ENCODE measurements at places on chromosomes 13 and 19.
A peak's percentile ranks its signal among the peaks of the same experiment; 100 is the strongest.

DNA sequence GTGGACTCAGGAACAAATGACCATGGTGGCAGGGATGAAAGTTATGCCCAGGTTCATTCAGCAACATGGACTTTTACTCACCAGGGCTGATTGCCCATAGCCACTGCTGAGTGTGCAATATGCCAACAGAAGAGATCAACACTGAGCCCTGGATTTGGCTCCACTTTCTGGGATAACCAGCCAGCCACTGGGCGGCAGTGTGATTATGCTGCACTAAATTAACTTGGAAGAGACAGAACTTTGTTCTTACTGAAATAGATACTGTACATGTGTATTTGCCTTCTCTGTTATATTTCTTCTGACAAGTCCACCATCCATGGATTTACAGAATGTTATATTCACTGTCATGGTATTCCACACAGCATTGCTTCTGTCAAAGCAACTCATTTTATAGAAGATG, 257.4 kb downstream of the TDRD3 start:
- no peak for DNase-seq

GRCh38 chr19:48967346-48968178, 2.5 kb downstream of the FTL start:
- no peak for DNase-seq

GRCh38 chr19:37855098-37855497, 51.3 kb downstream of the WDR87 start:
- DNase-seq = peak; percentile 44

GRCh38 chr13:85142351-85142927, 656.8 kb downstream of the SLITRK6 start:
- DNase-seq = no peak

GRCh38 chr13:29953542-29953941, 103.1 kb upstream of the UBL3 start:
- no peak for DNase-seq

- no peak for DNase-seq
Measured at GRCh38 chr19:5090465-5091017, 121.6 kb downstream of the KDM4B start.

- DNase-seq = no peak
Measured at GRCh38 chr13:107379407-107380155, 811.6 kb upstream of the ARGLU1 start.

- no peak for DNase-seq
Measured at GRCh38 chr19:36128392-36128736, 11.5 kb upstream of the CAPNS1 start.

DNA sequence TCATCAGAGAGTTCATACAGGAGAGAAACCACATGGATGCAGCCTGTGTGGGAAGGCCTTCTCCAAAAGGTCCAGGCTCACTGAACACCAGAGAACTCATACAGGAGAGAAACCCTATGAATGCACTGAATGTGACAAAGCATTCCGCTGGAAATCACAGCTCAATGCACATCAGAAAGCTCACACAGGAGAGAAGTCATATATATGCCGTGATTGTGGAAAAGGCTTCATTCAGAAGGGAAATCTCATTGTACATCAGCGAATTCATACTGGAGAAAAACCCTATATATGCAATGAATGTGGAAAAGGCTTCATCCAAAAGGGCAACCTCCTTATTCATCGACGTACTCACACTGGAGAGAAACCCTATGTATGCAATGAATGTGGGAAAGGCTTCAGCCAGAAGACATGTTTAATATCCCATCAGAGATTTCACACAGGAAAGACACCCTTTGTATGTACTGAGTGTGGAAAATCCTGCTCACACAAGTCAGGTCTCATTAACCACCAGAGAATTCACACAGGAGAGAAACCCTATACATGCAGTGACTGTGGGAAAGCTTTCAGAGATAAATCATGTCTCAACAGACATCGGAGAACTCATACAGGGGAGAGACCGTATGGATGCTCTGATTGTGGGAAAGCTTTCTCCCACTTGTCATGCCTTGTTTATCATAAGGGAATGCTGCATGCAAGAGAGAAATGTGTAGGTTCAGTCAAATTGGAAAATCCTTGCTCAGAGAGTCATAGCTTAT, 17.7 kb downstream of the ZNF613 start:
- no peak for DNase-seq

DNA sequence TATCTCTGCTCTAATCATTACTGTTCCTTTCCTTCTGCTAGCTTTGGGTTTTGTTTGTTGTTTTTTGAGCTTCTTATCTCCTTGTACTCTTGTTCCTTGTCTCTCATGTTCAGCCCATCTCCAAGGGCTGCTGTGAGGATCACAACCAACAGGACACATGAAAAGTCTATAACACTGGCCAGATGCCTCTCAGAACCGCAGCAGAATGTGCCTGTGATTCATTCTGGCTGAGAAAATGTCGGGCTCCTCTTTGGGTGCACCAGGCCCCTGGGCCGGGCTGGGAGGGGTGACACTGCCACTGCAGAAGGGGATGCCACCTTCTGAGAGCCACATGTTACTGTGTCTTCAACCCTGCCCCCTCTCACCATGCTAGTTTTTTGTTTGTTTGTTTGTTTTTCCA, 48.0 kb downstream of the GGACT start:
- no peak for DNase-seq

DNA sequence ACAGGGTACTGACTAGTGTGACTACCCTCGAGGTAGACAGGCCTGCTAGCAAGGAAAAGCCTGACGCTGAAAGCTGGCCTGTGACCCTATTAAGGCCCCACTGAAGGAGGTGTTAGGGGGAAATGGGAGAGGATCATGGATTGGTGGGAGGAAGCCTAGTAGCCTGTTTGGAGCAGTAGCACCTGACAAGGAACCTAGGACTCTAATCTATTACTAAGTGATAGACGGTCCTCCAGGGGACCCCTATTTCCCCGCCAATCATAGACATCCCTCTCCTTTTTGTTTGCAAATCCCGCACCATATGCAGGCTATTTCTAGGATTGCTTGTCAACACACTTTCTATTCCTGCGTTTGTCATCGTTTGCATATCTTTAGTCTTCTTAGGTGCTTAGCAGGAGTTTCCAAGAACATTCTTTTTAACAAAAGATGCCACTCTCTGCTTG, 1338.8 kb upstream of the MIR17HG start:
- no peak for DNase-seq

All from NCI-H187 (cell line).